ENCODE measurements at places on chromosomes 5 and 9.

DNA sequence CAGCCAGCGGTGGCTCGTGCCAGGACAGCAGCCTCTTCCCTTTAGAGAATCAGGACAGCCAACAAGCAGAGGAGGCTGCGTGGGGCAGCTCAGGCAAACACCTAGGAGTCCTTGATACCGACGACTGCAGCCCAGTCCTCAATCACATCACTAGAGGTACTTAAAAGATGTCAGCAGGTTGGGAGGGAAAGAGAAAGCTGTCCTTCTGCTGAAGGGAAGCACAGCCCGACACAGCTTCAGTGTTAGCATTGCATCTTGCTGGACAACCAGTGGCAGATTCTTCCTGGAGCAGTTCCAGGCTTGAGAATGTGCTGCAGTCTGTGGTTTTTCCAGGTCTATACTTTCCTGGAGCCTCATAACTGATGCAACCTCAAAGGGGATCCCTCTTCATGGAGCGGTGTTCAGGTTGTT is 230.5 kb downstream of the SYK start:
- no peak for DNase-seq

- DNase-seq: no peak
Measured at GRCh38 chr9:79014929-79015699, 556.7 kb upstream of the TLE4 start.

- DNase-seq: no peak
Measured at GRCh38 chr5:77218263-77218662, 7.8 kb downstream of the PDE8B start.

- no peak for DNase-seq
Measured at GRCh38 chr5:17217493-17218352, at the start of gene BASP1. BASP1 (plus strand) TSS chr5:17217631; CDS start chr5:17275217, 57,586 bp downstream.

GRCh38 chr9:36153746-36154145 is 15.4 kb upstream of the CCIN start:
- no peak for DNase-seq

All from activated T-helper 1 cell treated with anti-CD3 and anti-CD28 coated beads, Interleukin-2, amount 50 U/mL, for 16 hours (primary cell).